Urothelium cell line (cell line): ENCODE measurements at places on chromosomes 5 and 9.
A peak's percentile ranks its signal among the peaks of the same experiment; 100 is the strongest.

DNA sequence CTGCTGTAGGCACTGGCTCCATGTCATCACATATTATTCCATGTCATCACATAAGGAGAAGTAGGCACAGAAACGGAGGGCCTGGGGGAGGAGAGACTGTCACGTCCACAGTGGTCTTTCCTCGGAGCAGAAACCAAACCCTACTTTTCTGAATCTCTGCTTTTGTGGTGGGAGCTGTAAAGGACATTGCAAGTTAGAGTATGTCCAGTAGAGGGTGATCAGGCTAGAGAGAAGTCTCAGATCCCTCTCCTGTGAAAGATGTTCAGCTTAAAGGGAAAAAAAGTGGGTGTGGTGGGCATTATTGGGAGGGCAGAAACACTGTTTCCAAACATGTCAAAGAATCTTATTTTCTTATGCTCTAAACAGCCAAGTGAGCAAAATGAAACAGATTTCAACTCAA is 19.4 kb upstream of the FBP2 start:
- no peak for DNase-seq

DNA sequence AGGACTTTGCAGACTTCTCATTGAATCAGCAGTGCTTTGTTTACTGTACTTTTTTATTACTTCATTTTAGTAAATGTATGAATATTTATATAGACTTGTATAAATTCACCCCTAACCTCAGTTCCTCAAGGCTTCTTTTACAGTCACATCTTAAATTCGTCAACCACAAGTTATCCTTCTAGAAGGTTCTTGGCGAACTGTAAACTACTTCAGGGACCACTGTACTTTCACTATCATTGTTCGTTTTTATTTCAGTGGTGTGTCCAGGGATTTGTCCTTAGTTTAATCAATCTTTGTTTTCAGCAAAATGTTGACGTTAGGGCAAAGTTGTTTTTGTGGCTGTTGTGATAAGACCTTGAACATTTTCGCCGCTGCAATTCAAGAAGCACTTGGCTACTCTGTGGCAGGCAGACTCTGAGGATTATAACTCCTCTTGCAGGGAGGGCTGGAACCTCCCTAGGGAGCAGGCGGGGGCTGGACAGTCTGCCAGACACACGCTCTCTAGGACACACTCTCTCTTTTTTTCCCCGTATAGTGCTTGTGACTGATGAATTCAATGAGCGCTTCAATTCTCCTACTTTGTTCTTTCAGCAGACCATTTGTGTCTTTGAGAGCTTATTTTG is 252.8 kb downstream of the FBXL7 start:
- DNase-seq: no peak

- DNase-seq: no peak
These were observed 442.6 kb downstream of the MAT2B start for GRCh38 chr5:163947848-163948666.

DNA sequence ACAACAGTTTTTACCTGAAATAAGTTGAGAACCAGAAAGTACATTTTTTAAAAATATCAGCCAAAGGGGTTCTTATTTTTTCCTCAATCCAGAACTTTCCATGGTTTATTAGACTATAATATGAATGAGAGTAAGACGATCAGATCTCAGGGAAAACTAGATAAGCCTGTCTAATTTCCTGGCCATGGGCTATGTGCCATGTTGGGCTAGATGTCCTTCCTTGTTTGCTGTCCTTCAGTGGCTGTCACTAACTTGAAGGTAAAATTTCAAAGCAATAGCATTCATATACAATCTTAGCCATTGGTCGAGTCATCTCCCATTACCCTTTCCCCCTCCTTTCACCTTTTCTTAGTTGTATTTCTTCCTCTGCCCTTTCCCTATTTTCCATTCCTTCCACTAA is 179.5 kb upstream of the PPP1R2B start:
- DNase-seq: no peak

DNA sequence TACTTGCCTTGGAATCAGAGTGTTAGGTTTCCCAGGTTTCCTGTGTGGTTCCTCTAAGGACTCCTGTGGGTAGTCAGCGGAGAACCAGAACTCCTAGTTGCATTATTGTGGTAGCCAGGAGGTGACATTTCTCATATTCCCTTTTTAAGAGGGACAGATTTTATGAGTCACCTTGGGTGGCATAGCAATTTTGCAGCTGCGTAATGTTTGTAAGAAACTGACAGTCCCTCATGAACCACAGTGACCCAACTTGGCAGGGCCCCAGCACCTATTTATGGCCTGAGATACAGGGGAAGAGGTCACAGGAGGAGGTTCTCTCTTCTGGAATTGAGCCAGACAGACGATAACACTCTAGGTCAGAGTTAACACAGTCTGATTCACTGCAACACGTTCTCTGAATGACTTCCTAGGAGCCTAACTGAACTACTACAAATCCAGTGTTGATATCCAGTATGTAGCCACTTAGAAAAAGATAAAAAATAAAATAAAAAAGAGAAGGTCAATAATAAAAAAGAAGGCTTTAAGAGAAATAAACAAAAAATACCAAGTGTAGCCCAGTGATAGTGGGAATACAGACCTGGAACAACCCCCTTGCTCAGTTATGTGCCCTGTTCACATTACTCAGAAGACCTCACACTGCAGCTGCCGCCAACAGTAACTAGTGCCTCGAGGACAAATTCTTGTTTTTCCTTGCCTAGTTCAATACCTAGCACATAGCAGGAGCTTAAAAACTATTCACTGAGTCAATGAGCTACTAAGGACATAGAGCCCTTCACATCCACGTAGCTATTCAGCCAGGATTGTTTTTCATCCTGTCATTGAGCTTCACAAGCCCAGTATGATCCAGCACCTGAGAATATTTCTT is 50.7 kb upstream of the VLDLR start:
- DNase-seq: peak; percentile 64
